ENCODE measurements at places on chromosomes 16 and 17.
A peak's percentile ranks its signal among the peaks of the same experiment; 100 is the strongest.

DNA sequence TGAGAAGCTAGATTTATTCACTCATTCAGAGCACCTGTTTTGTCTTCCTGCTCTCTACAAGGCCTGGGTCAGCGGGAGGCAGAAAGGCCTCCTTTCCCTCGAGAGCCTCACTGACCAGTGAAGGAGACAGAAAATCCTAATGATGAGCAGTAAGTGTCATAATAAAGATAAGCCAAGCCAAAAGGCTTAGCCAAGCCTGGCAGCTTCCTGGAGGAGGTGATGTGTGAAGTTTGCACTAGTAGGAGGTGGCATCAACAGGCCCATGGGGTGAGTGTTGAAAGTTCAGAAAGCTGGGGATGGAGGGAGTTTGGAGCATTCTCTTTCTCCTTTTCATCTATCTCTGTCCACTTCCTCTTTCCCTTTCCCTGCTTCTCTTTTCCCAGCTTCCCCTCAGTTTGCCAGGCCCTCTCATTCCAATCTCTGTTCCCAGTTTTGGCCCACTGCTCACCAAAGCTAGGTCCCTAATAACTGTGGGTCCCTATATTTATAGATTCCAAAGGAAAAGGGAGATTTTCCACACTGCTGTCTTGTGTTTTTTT lies 16.5 kb upstream of the SPNS3 start:
- DNase-seq: no peak

- DNase-seq: peak; percentile 25
Measured at GRCh38 chr17:19645734-19646201, 2.8 kb upstream of the ALDH3A2 start.

GRCh38 chr17:37512442-37513068 lies 22.9 kb downstream of the DUSP14 start:
- DNase-seq: no peak

DNA sequence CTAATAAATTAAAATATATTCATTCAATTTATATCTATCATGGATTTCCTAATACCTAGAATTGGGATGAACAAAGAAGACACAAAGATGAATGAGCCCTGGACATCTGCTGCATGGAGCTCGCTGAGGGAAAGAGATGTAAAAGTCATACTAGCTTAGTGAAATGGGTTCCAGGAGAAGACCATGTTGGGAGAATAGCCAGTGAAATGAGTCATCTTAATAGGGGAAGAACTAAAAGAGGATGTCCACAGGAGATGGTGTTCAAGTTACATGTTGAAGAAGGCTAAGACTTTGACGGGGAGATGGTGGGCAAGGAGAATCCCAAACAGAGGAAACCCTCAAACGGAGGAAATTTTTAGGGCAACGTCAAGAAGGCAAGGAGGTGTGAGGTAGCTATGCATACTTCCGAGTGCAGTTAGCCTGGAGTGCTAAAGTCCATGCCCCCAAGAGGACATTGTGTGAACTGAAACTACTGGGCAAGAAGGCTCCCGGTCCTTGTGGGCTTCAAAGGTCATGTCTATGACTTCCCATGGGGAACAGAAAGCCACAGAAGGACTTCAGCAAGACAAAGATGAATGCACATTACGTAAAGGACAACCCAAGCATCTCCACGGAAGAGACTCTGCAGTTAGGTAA lies 220.5 kb upstream of the CDH11 start:
- DNase-seq: no peak

DNA sequence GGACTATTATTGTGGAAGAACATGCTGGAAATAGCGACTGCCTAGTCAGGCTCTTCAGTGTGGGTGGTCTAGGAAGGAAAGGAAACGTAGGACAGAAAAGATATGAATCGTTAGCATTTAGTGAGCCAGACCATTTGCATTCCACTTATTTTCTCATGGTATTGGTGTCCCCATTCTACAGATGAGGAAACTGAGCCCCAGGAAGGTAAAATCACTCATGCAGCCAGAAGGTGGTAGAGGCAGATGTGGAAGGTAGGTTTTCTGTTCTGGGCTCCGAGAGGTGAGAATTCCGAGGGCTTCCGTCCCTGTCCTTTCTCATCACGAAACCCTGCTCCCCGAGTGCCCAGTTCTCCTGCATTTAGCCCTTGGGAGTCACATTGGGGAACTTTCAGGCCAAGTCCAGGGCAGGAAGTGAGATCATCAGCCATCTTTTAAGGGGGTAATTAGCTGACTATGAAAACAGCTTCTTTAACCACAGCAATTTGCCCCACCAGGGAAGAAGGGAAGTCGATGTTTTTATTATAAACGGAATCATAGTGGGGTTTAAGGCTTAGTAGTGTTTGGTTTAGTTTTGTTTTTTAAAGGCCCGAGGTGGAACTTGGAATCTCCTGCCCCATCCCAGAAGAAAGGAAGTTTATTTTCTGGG lies 110.7 kb upstream of the IRX3 start:
- DNase-seq: no peak

- no peak for DNase-seq
Measured at GRCh38 chr17:81390873-81391255, 4.4 kb upstream of the BAHCC1 start.

- no peak for DNase-seq
Measured at GRCh38 chr16:70661918-70662641, 15.7 kb downstream of the IL34 start.

DNA sequence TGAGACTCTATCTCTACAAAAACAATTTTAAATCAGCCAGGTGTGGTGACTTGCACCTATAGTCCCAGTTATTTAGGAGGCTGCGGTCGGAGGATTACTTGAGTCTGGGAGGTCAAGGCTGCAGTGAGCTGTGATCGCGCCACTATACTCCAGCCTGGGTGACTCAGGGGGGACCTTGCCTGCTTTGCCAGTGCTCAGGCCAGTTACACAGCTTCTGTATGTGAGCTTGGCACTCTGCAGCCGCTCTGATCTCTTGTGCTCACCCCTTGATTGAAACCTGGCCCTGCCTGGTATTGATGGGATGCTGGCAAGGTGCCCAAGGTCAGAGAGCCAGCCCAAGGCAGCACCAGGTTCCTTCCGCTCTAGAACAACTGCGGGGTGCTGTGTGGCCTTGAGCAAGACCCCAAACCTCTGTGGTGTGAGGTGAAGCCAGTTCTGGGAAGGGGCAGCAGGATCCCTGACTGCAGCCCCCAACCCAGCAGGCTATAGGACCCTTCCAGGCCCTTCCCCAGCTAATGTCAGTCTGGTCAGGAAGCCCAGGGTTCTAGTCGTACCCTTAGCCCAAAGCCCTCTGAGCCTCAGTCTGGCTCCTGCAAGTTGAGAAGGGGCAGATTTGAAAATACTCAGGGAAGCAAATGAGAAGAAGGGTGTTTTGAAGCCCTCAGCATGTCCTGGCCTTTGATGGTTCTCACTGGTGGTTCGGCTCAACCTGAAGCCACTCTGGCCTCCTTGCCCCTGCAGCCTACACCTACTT lies 18.9 kb downstream of the MMP15 start:
- DNase-seq: no peak

GRCh38 chr17:4422864-4423263 lies 10.9 kb upstream of the SPNS3 start:
- DNase-seq: no peak

GRCh38 chr17:4588391-4588790 lies 4.1 kb downstream of the SMTNL2 start:
- DNase-seq: no peak

DNA sequence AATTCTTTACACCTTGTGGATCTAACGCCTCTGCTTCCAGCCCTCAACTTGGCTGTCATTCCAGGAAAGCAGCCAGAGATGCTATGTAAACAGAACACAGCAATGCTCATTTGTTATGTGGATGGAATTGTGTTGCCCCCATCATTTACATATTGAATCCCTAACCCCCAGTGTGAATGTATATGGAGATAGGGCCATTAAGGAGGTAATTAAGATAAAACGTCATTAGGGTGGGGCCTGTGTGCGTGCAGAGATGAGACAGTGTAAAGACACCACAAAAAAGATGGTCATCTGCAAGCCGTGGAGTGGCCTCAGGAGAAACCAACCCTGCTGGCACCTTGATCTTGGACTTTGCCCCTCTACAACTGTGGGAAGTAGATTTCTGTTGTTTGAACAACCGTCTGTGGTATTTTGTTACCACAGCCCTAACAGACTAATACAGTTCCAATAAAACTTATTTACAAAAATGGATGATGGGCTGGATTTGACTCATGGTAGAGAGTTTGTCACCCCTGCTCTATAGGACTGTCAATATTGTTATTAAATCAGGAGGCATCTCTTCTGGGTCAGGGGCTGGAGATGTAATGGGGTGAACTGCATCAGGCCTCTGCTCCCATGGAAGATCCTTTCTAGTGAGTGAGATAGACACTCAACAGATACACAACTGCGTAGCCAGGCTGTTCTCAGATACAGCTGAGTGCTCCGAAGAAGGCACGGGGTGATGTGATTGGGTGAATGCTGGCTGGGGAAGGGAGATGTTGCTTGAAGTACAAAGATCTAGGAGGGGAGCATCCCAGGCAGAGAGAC lies 339.0 kb downstream of the SNX29 start:
- DNase-seq: no peak

DNA sequence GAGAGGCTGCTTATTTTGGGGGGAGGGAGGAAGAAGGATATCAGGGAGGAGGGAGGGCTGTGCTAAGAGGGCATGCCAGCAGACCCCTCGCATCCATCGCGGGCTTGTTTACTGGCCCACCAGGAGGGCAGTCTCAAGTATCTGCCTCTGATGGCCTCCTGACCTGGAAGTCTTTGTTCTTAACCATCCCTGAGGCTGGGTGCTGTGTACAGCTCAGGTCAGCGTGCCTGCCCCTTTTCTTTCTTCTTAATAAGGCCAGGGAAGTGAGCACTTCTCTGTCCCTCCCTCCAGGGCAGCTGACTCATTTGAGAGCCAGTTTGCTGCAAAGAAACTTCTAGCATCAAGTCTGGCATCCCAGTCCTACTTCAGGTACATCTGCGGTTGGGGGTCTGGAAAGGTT lies 157.0 kb downstream of the CCDC182 start:
- DNase-seq: no peak
